Choroid plexus epithelial cell (primary cell): ENCODE measurements at places on chromosomes 7 and 10.
A peak's percentile ranks its signal among the peaks of the same experiment; 100 is the strongest.

GRCh38 chr10:96448558-96448957 lies 65.2 kb downstream of the TLL2 start:
- no peak for DNase-seq

DNA sequence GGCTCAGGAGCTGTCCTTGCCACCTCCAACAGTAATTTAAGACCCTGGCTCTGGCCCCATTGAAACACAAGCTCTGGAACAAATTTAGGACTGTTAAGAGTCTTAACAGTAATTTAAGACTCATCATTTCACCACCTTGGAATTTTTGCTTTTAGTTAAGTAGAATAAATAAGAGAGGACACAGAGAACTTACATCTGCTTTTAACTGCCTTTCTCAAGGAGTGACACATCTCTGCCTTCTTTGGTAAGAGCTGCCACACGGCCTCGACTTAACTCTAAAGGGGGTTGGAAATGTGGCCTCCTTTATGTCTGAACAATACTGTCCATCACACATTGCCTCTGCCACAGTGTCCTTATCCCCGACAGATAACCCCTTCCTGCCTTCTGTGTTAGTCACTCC lies 77.9 kb downstream of the HERPUD2 start:
- peak; percentile 55 for DNase-seq

GRCh38 chr10:88608052-88608732 lies 21.6 kb downstream of the LIPJ start:
- no peak for DNase-seq

DNA sequence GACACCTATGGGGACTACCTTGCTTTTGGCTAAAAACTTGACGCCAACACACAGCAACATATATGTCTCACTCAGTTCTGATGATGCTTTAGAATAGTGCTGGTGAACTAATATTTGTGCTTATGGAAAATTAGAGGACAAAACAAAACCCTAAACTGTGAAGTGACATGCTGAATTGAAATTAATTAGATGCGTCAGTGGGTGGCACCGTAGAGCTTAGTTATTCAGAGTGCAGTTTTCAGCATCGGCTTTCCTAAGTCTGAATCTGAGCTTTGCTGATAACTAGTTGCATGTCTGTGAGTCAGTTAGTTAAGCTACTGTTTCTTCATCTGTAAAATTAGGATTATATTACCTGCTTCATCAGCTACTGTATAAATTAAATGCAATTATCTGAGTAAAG lies 245.0 kb upstream of the SORCS1 start:
- peak; percentile 70 for DNase-seq

DNA sequence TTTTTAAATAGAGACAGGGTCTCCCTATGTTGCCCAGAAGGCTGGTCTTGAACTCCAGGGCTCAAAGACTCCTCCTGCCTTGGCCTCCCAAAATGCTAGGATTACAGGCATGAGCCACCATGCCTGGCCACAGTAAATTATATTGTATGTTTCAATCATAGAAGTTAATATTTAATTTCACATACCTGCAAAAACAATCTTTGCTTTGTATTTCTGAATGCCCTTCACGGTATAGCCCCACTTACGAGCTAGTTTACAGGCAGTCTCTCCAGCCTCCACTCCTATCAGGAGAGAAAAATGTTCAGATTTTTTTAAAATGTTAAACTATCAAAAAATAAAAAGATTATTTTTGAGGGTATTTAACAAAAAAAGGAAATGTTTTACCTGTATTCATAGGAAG lies 10.4 kb downstream of the OAT start:
- DNase-seq, result no peak
